Upper lobe of right lung (tissue), 1 donor: ENCODE measurements at places on chromosomes 4 and X. TPM values are rescaled to one million over a fixed set of nuclear protein-coding genes. Genes with fewer than 3 reads are reported as not detected.

MAGEA2B gene
- total RNA-seq = not detected

DNA sequence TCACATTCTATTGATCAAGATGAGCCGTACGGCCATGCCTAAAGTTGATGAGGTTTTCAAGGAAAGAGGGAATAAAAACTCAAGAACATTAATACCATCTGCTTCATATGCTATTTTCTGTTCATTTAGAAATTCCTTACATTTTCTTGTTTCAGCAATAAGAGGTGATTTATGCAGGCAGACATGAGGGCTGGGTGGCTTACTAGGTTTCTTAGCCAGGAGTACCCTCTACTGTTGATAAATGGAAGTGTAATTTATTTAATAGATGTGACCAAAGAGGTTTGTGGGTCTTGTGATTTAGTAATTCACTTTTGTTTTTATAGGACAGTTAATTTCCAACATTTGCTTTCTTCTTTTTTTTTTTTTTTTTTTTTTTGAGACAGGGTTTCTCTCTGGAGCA, 6.4 kb upstream of the SMIM9 start:
- DNase-seq = no peak

GRCh38 chr4:94623126-94623911, 134.4 kb upstream of the BMPR1B start:
- no peak for DNase-seq

DNA sequence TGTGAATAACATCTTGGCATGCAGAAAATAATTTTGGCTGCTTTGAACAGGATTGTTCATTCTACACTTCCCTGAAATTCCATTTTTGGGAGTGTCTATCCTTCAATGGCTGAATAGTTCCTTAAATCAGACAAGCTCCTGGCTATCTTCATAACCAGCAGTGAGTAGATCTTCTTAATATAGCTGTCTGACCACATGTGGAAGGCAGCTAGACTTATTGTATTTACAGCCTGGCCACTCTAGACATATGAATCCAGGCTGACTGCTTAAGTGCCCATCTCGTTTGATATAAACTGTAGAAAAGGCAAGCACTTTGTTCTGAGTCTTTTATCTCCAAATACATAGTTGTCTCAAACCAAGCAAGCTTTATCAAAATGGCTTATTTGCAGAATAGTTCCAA, 40.0 kb downstream of the PWWP3B start:
- no peak for DNase-seq

- DNase-seq = no peak
Measured at GRCh38 chr4:8269535-8270417, at the start of gene HTRA3. Gene HTRA3, plus strand, starts transcription at chr4:8269754. Its CDS starts 215 bp downstream, at chr4:8269969.

DNA sequence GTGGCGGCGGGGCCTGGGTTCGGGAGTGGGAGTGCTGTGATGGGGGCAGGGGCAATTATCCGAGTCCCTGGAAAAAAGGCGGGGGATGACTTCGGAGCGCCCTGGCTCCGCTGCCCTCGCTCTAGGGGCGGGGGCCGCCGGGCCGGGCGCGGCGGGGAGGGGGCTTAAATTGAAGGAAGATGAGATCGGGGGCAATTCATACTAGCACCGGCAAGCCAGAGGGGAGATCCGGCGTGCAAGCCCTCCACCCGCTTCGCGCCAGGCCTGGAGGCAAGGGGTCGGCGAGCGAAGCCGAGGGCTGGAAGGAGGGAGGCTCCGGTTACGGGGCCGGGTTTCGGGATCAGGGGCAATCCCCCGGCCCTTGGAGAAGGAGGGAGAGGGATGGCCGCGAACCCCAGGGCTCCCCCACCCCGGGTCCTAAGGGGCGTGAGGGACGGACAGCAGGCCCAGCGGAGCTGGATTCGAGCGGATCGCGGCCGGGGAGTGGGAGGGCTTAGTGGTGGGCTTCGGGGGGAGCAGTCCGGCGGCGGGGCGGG, 1.2 kb downstream of the BCORL1 start:
- DNase-seq = peak; percentile 64

DNA sequence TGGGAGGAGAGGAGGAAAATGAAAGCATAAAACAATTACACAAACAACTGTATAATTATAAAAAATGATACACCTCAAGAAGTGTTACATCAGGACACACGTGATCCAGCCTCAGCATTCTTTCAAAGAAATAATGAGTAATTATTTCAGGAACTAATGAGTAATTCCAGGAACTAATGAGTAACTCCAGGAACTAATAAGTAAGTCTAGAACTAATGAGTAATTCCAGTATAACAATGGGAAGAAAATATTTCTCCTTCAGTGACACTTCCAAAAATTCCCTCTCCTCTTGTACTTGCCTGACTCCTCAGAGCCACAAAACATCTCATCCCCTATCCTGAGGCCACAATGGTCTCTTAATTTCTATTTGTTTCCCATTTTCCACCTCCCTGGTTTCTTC, 63.5 kb upstream of the COL25A1 start:
- no peak for DNase-seq

DNA sequence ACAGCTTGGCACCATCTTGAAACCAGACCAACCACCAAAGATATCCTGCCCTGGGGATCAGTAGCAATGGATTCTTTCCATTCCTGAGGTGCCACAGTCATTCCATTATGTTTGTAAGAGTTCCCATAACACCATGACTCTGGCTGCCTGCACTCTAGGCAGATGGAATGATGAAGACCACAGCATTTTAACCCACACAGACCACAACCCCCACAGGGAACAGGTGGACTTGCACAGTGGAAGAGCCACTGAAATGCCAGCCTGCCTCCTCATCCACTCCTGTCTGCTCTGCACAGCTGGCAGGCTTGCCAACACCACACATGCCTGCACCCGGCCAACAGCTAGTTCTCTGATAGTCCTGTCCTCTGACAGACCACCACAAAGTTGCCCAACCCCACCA, 2362.2 kb upstream of the AGA start:
- no peak for DNase-seq

- no peak for DNase-seq
Measured at GRCh38 chr4:85956293-85956945, 403.4 kb downstream of the MAPK10 start.
